Lung (tissue), 17 donors: ENCODE measurements at places on chromosomes 11 and 22. TPM values are rescaled to one million over a fixed set of nuclear protein-coding genes. Genes with fewer than 3 reads are reported as not detected.

GRCh38 chr22:38751422-38752346 lies 4.1 kb downstream of the SUN2 start:
- H3K4me3 ChIP-seq, result no peak overlapping the region
- H3K4me1 ChIP-seq, result peaks cover 3% of the 10 kb centered on the region
- H3K27ac ChIP-seq, result peak overlapping the region; percentile 50
- no peak for DNase-seq
- peaks cover 27% of the 10 kb centered on the region for H3K36me3 ChIP-seq
- no peaks in the 10 kb centered on the region for H3K27me3 ChIP-seq

MUC2 gene
- total RNA-seq, result 0.43 TPM

- DNase-seq, result peak; percentile 75
- no peaks in the 10 kb centered on the region for H3K36me3 ChIP-seq
Measured at GRCh38 chr22:19622061-19622441, 92.3 kb upstream of the SEPTIN5 start.

GRCh38 chr11:64609436-64610047 lies 18.5 kb downstream of the SLC22A12 start:
- no peak overlapping the region for H3K4me3 ChIP-seq
- peaks cover 8% of the 10 kb centered on the region for H3K27me3 ChIP-seq
- no peak for DNase-seq
- no peaks in the 10 kb centered on the region for H3K4me1 ChIP-seq

CNIH2 gene
- total RNA-seq, result 3.4 TPM

GRCh38 chr22:49976439-49977175 lies 16.0 kb downstream of the PIM3 start:
- no peak for DNase-seq
- no peak overlapping the region for H3K27ac ChIP-seq
- H3K36me3 ChIP-seq, result no peaks in the 10 kb centered on the region
- H3K4me3 ChIP-seq, result no peak overlapping the region
- H3K4me1 ChIP-seq, result no peaks in the 10 kb centered on the region

NAT10 gene
- 41.1 TPM for total RNA-seq

GRCh38 chr11:131109257-131109656 lies 193.0 kb upstream of the SNX19 start:
- no peak overlapping the region for H3K27ac ChIP-seq
- H3K4me3 ChIP-seq, result no peak overlapping the region
- no peaks in the 10 kb centered on the region for H3K4me1 ChIP-seq
- no peak for DNase-seq
- no peaks in the 10 kb centered on the region for H3K27me3 ChIP-seq
- no peaks in the 10 kb centered on the region for H3K36me3 ChIP-seq

UBQLNL gene
- 0.85 TPM for total RNA-seq

DNA sequence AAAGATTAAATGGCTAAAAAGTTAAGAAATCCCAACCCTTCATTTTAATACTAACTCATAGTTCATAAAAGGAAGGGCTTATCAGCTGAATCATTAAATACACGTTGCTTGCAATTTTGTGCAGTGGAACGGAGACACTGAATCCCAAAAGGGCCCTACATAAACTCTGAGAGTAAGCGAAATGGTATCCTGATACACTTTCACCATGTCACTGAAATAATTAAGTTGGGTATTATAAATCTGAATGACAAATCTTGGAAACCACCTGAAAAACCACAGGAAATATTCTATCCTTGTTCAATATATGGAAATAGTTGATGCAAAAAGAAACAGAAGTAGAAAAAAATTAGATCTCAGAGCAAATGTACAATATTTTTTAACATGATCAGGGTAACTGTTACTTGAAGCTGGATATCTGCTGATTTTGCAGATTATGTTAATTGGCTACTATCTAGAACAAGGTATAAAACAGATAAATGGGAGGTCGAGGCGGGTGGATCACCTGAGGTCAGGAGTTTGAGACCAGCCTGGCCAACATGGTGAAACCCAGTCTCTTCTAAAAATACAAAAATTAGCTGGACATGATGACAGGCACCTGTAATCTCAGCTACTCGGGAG lies 55.1 kb downstream of the MAML2 start:
- no peak for DNase-seq
- H3K4me1 ChIP-seq, result peaks cover 5% of the 10 kb centered on the region
- H3K27me3 ChIP-seq, result no peaks in the 10 kb centered on the region
- no peak overlapping the region for H3K4me3 ChIP-seq

- H3K4me1 ChIP-seq, result peaks cover 21% of the 10 kb centered on the region
- H3K36me3 ChIP-seq, result peaks cover 5% of the 10 kb centered on the region
- no peaks in the 10 kb centered on the region for H3K27me3 ChIP-seq
- H3K4me3 ChIP-seq, result no peak overlapping the region
- H3K27ac ChIP-seq, result no peak overlapping the region
- peak; percentile 51 for DNase-seq
Measured at GRCh38 chr22:42176255-42176915, 45.8 kb upstream of the CYP2D6 start.

DNA sequence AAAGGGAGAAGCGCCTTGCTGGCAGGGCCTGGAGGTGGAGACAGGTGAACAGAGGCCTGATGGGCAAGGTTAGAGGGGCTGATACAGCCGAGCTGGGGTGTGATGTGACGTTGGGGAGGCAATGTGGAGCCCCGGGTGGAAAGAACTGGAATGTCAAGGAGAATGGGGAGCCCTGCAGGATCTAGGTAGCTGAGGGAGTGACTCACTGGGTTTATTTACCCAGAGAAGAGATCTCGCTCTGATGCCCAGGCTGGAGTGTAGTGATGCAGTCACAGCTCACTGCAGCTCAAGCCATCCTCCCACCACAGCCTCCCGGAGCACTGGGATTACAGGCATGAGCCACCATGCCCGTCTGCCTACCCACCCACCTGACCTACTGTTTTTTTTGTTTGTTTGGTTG lies 1.9 kb upstream of the CYB5R3 start:
- H3K27ac ChIP-seq, result no peak overlapping the region
- no peaks in the 10 kb centered on the region for H3K36me3 ChIP-seq
- no peaks in the 10 kb centered on the region for H3K27me3 ChIP-seq

- no peaks in the 10 kb centered on the region for H3K36me3 ChIP-seq
- no peaks in the 10 kb centered on the region for H3K4me1 ChIP-seq
- H3K27me3 ChIP-seq, result no peaks in the 10 kb centered on the region
- no peak overlapping the region for H3K4me3 ChIP-seq
Measured at GRCh38 chr11:113632981-113633380, 73.1 kb downstream of the TMPRSS5 start.

- no peaks in the 10 kb centered on the region for H3K27me3 ChIP-seq
- H3K4me1 ChIP-seq, result peaks cover 2% of the 10 kb centered on the region
- no peak overlapping the region for H3K4me3 ChIP-seq
- DNase-seq, result peak; percentile 57
- no peaks in the 10 kb centered on the region for H3K36me3 ChIP-seq
Measured at GRCh38 chr11:9616042-9616675, 42.7 kb downstream of the WEE1 start.

DNA sequence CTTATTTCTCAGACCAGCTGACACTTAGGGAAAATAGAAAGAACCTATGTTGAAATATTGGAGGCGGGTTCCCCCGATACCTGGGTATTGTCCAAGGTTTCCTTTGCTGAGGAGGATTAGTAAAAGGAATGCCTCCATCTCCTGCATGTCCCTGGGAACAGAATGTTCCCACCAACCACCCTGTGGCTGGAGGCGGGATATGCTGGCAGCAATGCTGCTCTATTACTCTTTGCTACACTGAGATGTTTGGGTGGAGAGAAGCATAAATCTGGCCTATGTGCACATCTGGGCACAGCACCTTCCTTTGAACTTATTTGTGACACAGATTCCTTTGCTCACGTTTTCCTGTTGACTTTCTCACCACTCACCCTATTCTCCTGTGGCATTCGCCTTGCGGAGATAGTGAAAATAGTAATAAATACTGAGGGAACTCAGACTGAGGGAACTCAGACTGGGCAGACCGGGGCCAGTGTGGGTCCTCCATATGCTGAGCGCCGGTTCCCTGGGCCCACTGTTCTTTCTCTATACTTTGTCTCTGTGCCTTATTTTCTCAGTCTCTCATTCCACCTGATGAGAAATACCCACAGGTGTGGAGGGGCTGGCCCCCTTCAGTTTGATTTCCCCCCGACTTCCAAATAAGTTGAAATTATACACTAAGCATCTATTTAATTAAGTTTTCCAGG lies 32.1 kb downstream of the IGLL1 start:
- DNase-seq, result no peak
- no peaks in the 10 kb centered on the region for H3K27me3 ChIP-seq
- no peaks in the 10 kb centered on the region for H3K4me1 ChIP-seq
- H3K36me3 ChIP-seq, result no peaks in the 10 kb centered on the region

RTN4R gene
- 2.6 TPM for total RNA-seq

JRKL gene
- total RNA-seq, result 9.4 TPM

UCP3 gene
- total RNA-seq, result 2.8 TPM

DNA sequence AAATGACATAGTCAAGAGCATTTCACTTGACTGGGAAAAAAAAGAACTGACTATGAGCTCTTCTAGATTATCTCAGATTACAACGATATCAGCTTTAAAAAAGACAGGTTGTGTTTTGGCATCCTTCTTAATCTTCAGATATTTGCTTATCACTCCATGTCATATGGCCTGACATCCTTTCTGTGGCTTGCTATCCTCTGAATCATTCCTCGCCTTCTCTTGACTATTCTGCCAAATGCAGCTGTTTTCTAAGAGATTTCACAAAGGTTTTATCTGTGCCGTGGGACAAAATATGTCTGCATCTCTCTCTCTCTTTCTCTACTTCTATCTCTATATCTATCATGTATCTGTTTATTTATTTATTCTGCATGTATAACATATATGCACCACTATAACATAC lies 746.1 kb downstream of the CNTN5 start:
- no peak overlapping the region for H3K27ac ChIP-seq
- H3K27me3 ChIP-seq, result no peaks in the 10 kb centered on the region
- H3K4me1 ChIP-seq, result no peaks in the 10 kb centered on the region
- DNase-seq, result no peak

TRIM51 gene
- not detected for total RNA-seq

GRCh38 chr11:14538271-14538925 lies 18.2 kb upstream of the PSMA1 start:
- no peaks in the 10 kb centered on the region for H3K36me3 ChIP-seq
- peak overlapping the region; percentile 89 for H3K27ac ChIP-seq
- DNase-seq, result peak; percentile 28
- no peak overlapping the region for H3K4me3 ChIP-seq
- peaks cover 27% of the 10 kb centered on the region for H3K4me1 ChIP-seq

NLRP14 gene
- total RNA-seq, result 0.31 TPM

- no peak overlapping the region for H3K4me3 ChIP-seq
- H3K36me3 ChIP-seq, result peaks cover 7% of the 10 kb centered on the region
- peaks cover 21% of the 10 kb centered on the region for H3K4me1 ChIP-seq
- H3K27ac ChIP-seq, result no peak overlapping the region
- H3K27me3 ChIP-seq, result no peaks in the 10 kb centered on the region
Measured at GRCh38 chr11:65883786-65884715, 4.2 kb downstream of the FIBP start.

DNA sequence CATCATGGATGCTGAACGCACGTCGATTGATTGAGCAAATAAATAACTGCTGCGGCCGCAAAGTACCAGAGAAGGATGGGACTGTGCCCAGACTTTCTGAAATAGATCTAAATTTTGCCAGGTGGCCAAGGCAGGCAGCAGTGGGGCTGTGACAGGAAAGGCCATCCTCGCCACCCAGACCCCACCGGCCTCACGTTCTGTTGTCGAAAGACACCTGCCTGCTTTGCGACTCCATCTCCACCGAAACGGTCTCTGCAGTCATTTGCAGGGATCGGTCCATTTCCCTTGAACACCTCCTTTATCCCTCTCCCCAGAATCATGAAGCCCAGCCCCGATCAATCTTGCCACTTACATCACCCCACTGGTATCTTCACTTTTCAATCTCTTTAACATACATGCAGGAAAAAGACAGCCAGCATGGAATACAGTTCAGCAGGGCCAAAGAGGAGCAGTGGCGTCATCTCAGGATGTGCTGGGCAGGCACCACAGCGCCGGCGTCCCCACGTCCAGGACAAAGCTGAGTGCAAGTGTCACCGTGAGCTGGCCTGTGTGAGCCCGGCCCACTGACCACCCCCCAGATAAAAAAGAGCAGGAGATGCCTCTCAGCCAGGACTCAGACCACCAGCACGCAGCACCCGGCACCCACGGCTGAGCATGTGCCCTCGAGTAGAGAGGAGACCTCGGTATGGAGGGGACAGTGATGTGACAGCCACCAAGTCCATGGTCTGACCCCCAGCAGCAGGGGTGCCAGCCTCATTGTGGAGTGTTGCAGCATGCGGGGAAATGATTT lies 610.3 kb downstream of the TBC1D22A start:
- H3K27ac ChIP-seq, result no peak overlapping the region
- no peaks in the 10 kb centered on the region for H3K36me3 ChIP-seq
- no peaks in the 10 kb centered on the region for H3K4me1 ChIP-seq
- no peaks in the 10 kb centered on the region for H3K27me3 ChIP-seq

DNA sequence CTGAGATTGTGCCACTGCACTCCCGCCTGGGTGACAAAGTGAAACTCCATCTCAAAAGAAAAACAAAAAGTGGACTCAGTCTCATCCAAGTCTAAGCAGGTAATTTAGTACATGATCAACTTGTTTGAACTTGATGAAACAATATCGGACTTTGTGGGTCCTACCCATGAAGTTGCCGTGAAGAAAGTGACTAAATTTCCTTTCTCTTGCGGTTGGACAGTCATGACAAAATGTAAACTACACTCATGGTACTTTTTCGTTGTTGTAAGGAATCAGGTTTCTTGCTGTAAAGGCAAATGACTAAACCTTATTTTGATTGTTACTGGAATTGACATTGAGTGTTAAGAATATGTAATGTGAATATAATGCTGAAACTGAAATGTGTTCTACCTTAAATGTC lies 164.5 kb upstream of the PLET1 start:
- H3K27ac ChIP-seq, result no peak overlapping the region
- H3K4me1 ChIP-seq, result no peaks in the 10 kb centered on the region
- no peaks in the 10 kb centered on the region for H3K27me3 ChIP-seq
- H3K36me3 ChIP-seq, result no peaks in the 10 kb centered on the region
- H3K4me3 ChIP-seq, result no peak overlapping the region

- H3K4me3 ChIP-seq, result no peak overlapping the region
- H3K27me3 ChIP-seq, result no peaks in the 10 kb centered on the region
- H3K4me1 ChIP-seq, result peaks cover 9% of the 10 kb centered on the region
- H3K27ac ChIP-seq, result no peak overlapping the region
- H3K36me3 ChIP-seq, result peaks cover 5% of the 10 kb centered on the region
Measured at GRCh38 chr11:43834286-43834685, 46.3 kb upstream of the ALKBH3 start.

- DNase-seq, result no peak
- no peaks in the 10 kb centered on the region for H3K36me3 ChIP-seq
- no peaks in the 10 kb centered on the region for H3K4me1 ChIP-seq
- H3K4me3 ChIP-seq, result no peak overlapping the region
- no peaks in the 10 kb centered on the region for H3K27me3 ChIP-seq
Measured at GRCh38 chr11:104275992-104276391, 112.0 kb upstream of the PDGFD start.

GRCh38 chr11:46099963-46100316 lies 21.3 kb downstream of the PHF21A start:
- peak overlapping the region; percentile 21 for H3K27ac ChIP-seq
- H3K4me3 ChIP-seq, result no peak overlapping the region
- DNase-seq, result no peak
- H3K27me3 ChIP-seq, result no peaks in the 10 kb centered on the region
- no peaks in the 10 kb centered on the region for H3K36me3 ChIP-seq
- peaks cover 21% of the 10 kb centered on the region for H3K4me1 ChIP-seq

MUC5AC gene
- 0.77 TPM for total RNA-seq
